ENCODE measurements at places on chromosomes 3 and 15.

- DNase-seq: no peak
Observed at GRCh38 chr3:58082047-58082446, 73.8 kb downstream of the FLNB start.

- no peak for DNase-seq
Observed at GRCh38 chr3:132749786-132750185, 27.6 kb upstream of the NPHP3 start.

DNA sequence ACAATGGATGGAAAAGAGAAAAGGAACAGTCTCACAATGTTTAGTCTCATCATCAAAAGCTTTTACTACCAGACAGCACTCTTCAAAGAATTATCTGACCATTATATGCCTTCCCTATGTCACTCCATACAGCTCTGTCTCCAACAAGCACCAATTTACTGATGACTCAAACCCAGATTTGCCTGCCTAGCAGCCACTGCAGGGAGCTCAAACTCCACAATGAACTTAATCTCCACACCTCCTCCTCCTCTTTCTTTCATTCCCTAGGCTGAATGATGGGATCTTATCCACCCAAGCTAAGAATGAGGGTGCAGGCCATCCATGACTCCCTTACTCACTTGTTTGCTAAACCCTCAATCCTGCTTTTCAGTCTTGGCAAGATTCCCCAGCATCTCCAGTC is 45.5 kb downstream of the NBEAL2 start:
- no peak for DNase-seq

- DNase-seq: no peak
Observed at GRCh38 chr3:60933824-60934223, 317.4 kb downstream of the FHIT start.

DNA sequence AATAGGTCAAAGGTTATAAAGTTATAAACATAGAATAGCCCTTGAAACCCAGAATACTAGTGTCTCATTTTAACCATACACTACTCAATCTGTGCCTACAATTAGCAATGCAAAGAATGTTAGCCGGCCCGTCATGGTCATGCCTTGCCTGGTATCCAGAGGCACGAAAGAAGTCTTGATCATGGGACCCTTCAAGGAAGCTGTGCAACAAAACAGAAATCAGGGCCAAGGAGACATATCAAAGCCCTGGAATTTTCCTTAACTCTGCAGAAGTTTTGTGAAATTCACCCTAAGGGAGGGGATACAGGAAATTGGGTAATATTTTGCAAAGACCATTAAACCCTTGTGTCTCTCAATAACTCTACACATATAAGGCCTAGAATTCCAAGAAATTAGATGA is 482.4 kb downstream of the ROBO1 start:
- DNase-seq: no peak

DNA sequence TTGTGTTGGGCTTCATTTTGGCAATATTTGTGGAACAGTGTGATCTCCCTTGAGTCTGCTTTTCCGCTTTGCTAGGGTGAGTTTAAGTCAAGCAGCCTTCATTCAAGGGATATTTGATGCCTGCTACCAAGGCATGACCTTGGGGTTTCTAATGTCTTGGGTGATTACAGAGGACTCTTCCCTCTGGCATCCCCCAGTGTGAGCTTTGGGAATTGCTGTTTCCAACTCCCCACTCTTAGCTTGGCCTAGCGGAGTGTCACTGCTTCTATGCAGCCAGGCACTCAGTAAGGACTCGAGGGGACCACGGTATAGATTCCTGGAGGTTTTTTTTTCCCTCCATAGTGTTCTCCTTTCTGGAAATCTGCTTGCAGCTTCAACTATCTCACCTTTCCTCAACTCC is 21.1 kb downstream of the GCNT3 start:
- DNase-seq: no peak

DNA sequence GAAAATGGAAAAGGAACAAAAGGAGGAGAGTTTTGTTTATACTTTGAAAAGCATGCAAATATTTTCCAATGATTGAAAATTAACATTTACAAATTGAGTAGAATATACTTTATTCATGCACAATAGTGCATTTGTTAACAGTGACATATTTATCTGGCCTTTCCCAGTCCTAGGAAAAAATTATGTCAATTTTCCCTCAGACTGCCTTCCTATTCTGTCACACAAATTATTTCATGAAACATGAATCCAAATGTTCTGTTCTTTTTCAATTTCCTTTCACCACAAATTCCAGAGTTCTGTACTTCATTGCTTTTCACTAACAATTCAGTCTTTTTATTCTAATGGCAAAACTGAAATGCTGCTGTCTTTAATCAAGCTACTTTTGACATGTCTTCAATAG is 945.1 kb downstream of the ROBO1 start:
- DNase-seq: no peak

DNA sequence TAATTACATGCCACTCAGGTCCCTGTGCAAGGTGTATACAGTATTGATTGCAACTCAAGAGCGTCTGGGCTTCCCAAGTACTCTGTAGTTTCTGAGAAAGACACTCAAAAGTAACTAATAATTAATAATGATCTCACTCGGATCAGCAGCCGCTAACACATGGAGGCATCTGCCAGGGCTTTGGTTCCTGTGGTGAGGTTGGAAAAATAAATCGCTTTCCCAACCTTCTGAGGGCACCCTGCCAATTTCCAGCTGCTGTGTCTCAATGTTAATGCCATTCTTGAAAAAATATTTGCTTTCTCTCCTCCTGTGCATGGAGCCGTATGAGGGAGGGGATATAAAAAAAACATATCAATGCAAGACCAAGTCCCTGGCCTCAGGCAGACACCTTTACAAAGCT is 116.5 kb upstream of the SLC2A2 start:
- peak; percentile 25 for DNase-seq

- no peak for DNase-seq
Observed at GRCh38 chr3:6416049-6416661, 444.8 kb upstream of the GRM7 start.

DNA sequence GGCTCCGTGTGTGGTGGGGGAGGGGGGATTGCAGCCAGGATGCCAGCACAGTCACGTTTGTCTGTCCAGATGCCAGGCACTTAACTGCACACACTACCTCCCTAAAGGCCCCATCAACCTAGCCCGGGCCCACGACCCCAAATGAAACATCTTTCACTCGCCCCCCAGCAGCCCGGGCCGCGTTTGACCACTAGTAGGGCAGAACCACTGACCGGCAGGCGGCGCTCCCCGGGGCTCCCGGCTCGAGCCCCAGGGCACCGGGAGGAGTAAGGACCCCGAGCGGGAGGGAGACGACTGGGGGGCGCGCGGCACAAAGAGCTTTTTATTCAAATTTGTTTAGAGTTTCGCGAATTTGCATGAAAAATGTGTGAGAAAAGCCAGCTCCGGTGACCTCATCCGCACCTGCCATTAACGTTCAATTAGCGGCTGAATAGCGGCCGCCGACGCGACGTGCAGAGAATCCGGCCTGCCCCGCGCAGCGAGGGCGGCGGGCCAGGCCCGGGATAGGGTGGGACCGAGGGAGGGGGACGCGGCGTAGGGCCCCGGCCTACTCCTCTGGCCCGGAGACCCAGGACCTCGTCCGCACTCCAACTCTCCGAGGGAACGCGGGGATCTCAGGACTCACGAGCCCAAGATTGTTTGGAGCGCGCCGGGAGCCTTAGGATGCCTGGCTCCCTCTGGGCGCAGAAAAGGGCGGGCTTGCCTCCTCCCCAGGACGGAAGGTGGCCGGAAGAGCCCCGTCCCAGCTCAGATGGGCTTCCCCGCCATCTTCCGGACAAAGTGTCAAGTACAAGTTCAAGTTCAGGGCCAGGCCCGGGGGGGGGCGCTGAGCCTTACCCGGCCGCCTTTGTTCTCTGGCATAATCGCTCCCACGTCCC is 64.9 kb upstream of the POLG start:
- no peak for DNase-seq

DNA sequence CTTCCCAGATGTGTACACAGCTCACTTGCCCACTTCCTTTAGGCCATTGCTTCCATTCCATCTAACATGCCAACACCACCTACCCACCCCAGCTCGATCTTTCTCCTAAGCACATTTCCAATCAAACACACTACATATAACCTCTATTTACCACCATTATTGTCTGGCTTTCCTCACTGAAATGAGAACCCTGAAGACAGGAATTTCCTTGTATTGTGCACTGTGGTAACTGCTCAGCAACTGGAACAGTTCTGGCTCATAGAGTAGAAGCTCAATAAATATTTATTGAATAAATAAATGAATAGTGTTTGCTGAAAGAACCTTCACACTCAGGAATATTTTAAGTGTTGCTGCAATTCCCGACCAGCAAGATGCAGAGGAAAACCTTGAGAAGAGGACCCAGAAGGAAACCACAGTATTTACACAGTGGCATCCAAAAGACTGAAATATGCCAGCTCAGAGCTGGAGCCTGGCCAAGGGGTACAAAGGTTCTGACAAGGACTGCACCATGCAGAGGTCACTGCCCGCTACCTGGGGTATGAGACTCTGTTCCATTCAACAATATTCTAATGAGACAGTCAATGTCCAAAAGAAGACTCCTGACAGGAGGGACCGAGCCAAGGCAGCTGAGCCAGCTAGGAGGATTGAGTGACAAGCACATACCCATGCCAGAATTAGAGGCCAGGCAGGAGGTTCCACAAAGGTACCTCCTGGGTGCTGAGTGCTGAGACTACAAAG is 168.8 kb downstream of the NUP210 start:
- no peak for DNase-seq

GRCh38 chr3:197329382-197329781 is 31.0 kb upstream of the DLG1 start:
- no peak for DNase-seq

GRCh38 chr15:85867250-85867649 is 72.5 kb upstream of the KLHL25 start:
- DNase-seq: no peak

DNA sequence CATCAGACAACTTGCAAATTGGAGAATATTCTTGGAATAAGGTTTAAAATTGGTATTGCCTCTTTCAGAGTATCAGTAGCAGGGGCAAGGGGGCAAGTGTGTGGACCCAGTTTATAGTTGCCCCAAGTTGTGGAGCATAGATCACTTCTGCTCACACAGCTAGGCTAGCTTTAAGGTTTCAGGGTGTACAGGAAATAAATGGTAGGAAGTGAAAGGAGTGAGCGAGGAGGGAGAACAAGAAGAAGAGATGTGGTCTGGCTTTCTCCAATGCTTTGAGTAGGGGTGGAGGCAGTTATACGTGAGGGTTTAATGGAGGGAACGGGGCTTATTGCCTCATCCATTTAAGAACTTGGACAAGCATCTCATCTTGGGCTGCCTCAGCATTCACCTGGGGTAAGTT is 290.0 kb upstream of the CFAP20DC start:
- no peak for DNase-seq

DNA sequence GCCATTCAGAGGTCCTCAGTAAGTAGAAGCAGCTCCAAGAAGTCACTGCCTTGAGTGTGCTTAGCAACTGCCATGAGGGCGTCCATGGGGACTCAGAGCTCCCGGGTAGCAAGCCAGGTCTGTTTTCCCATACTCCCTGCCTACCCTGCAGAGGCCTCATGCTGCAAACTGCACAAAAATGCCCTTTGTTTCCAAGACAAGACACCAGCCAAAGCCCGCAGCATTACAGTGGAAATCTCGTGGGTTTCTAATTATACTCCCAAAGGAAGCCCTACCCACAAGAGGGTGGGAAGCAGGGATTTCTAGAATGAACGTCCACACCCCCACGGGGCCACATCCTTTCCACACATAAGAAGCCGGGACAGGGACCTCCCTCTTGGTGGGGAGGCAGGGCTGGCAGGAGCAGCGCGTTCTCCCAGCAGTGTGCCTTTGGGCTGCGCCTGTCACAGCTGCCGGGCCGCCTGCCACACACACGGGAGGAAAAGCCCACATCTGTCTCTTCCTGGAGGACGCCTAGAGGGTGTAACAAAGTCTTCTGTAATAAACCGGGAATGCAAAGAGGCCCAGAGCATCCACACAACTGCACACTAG is 31.1 kb downstream of the FAM174B start:
- no peak for DNase-seq

GRCh38 chr3:106421909-106422308 is 553.1 kb upstream of the CBLB start:
- DNase-seq: no peak

DNA sequence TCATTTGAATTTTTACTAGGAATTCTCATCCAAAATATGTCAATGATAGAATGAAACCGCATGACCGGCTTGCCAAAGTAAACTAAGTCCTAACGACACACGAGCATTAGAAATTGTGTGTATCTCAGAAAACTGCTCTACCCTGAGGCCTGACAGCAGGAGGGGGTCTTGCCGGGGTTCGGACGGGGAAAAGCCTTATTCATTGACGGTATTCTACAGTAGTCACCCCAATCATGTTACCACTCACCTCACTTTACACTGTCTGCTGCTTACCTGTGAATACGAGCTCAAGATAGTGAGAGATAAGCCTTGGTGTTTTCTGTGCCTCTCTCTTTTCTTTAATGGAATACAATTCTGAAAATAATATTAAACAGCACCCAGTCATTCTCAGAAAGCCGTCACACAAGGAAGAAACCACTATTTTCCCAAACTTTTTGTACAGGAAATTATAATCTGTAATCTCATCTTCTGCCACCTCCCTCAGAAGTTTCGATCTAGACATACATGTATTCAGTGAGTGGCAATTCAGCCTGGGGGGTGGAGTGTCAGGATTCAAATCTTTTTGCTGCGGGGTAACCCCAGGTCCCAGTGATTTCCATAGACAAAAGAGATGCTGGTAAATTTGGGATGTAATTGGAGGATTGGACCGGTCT is 492 bp upstream of the FAM43A start:
- no peak for DNase-seq

- DNase-seq: no peak
Observed at GRCh38 chr15:77657634-77658238, 25.0 kb upstream of the LINGO1 start.

GRCh38 chr3:28186748-28187147 is 54.7 kb upstream of the CMC1 start:
- no peak for DNase-seq

GRCh38 chr3:186178412-186178811 is 69.5 kb upstream of the ETV5 start:
- DNase-seq: no peak

DNA sequence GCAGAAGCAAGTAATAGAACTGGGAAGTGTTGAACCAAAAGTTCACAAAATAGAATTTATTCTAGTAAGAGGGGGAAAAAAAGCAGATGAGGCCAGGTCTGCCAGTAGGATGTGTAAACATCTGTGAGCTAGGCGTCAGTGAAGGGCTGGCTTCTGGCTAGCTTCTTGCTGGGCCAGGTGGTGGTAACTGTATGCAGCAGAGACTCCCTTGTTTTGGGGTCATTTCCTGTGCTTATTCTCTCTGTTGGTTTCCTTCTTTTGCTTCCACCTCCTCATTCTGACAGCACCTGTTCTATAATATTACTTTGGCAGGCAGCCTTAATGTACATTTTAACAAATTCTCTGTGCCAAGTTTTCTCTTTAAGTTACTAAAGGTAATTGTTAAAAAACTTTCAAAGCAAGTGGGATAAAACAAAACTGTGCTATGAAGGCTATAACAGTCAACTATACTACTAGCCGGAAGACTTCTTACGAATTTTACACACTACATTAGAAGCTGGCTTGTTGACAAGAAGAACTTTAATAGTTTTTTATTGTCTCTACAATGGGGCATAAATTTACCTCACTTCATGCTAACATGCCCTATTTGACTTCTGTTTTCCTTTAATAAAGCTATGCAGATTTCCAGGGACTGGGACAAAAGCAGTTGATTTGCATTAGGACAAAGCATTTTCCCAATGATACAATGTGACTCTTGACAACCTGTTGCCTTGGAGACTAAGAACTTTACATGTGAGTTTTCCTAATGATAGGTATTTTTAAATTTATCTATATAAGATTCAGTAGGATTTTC is 318.8 kb upstream of the NAALADL2 start:
- DNase-seq: no peak

GRCh38 chr3:17749705-17750293 is 7.4 kb upstream of the TBC1D5 start:
- DNase-seq: no peak
